A673 (cell line): ENCODE measurements at places on chromosomes 3 and 15. TPM values are rescaled to one million over a fixed set of nuclear protein-coding genes. Genes with fewer than 3 reads are reported as not detected.

PROS1 gene
- total RNA-seq: 9.2 TPM in 2 replicates

CFAP100 gene
- total RNA-seq: not detected in 2 replicates

PP2D1 gene
- total RNA-seq: not detected in 2 replicates

- H3K27ac ChIP-seq: no peak overlapping the region
- H3K36me3 ChIP-seq: no peaks in the 10 kb centered on the region
- H3K27me3 ChIP-seq: no peaks in the 10 kb centered on the region
- no peaks in the 10 kb centered on the region for H3K4me1 ChIP-seq
- no peak for DNase-seq
Observed at GRCh38 chr3:58719684-58720083, 53.1 kb upstream of the FAM3D start.
